Natural killer cell treated with Interleukin-12 subunit alpha and Interleukin-12 subunit beta and Interleukin-15 and Interleukin-18, amount 100 ng/mL, for 72 hours (primary cell): ENCODE measurements at places on chromosomes 6 and 20.

GRCh38 chr20:4260102-4260501 is 244.7 kb upstream of the RNF24 start:
- no peak overlapping the region for H3K27ac ChIP-seq
- no peak overlapping the region for H3K4me3 ChIP-seq
- no peaks in the 10 kb centered on the region for H3K36me3 ChIP-seq
- H3K4me1 ChIP-seq: no peaks in the 10 kb centered on the region

DNA sequence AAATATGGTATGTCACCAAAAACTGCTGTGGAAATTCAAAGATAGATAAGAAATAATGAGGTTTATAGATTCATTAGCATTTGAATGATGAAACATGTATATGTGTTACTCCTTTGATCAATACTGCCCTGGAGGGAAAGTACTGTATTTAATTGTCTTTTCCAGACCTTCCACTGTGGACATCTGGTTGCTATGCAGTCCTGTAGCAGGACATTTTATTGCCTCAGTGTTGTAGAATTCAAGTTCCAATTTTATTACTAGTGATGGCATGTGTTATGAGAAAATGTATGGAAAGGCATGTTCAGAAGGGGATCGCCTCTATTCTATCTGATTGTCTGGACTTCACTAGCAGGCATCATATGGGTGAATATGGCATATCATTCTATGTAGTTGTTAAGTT is 391.0 kb downstream of the TFAP2B start:
- no peaks in the 10 kb centered on the region for H3K4me1 ChIP-seq
- no peaks in the 10 kb centered on the region for H3K36me3 ChIP-seq
- H3K4me3 ChIP-seq: no peak overlapping the region
- H3K27me3 ChIP-seq: no peaks in the 10 kb centered on the region

- H3K4me3 ChIP-seq: no peak overlapping the region
- H3K27me3 ChIP-seq: no peaks in the 10 kb centered on the region
- H3K4me1 ChIP-seq: peaks cover 17% of the 10 kb centered on the region
- no peak for DNase-seq
- H3K36me3 ChIP-seq: peaks cover 7% of the 10 kb centered on the region
These were observed 26.5 kb upstream of the ARMH2 start for GRCh38 chr6:24825130-24825630.

DNA sequence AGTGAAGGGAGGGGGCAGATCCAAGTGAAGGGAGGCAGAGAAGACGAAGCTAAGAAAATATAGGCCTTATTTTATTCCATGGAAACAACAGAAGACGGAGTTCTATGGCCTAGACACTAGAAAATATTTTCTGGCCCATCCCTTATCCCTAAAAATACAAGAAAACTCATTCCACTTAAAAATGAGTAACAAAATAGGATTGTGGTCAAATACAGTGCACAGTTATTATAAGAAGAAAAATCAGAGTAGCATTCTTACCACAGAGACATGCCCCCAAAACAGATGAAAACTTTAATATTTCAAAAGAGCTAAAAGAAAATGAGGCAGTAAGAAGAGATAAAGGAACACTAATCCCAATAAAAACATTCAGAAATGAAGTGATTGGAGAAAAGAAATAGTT is 202.9 kb downstream of the GMPR start:
- no peak for DNase-seq
- no peak overlapping the region for H3K4me3 ChIP-seq
- H3K27ac ChIP-seq: no peak overlapping the region
- H3K36me3 ChIP-seq: peaks cover 10% of the 10 kb centered on the region
- H3K27me3 ChIP-seq: no peaks in the 10 kb centered on the region

DNA sequence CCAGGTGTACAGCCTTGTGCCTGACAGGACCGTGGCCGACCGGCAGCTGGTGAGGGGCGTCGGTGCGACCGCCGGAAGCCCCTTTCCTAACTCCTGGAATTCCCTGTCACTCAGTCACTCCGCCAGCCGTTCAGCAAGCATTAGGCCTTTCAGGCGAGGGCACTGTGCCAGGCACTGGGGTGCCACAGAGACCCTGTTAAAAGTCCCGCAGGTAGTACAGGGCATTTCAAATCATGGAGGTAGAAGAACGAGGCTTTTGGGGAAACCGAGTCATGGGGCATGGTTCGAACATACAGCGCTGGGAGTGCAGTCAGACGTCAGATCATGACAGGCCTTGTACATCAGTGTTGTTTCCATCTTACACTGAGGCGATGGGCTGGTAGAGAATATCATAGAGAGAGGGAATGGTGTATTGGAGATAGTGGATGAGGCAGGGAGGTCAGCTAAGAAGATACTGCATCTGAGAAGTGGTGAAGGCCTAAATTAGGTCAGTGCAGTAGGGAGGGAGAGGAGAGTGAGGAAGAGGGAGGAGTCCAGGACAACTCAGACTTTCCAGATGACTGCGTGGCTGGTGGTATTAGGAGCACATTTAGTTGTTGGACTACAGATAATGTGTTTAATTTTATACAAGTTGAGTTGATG is 892 bp upstream of the DXO start:
- H3K4me3 ChIP-seq: peak overlapping the region; percentile 99
- H3K27me3 ChIP-seq: no peaks in the 10 kb centered on the region
- peak overlapping the region; percentile 91 for H3K27ac ChIP-seq
- peaks cover 7% of the 10 kb centered on the region for H3K36me3 ChIP-seq
- no peak for DNase-seq
